ENCODE measurements at places on chromosomes 3 and 15.

DNA sequence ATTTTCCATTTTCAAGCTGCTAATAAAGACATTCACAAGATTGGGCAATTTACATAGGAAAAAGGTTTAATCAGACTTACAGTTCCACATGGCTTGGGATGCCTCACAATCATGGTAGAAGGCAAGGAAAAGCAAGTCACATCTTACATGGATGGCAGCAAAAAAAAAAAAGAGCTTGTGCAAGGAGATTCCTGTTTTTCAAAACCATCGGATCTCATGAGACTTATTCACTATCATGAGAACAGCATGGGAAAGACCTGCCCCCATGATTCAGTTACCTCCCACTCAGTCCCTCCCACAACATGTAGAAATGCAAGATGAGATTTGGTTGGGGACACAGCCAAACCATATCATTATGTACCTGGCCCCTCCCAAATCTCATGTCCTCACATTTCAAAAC lies 202.0 kb downstream of the FNDC3B start:
- no peak for DNase-seq

DNA sequence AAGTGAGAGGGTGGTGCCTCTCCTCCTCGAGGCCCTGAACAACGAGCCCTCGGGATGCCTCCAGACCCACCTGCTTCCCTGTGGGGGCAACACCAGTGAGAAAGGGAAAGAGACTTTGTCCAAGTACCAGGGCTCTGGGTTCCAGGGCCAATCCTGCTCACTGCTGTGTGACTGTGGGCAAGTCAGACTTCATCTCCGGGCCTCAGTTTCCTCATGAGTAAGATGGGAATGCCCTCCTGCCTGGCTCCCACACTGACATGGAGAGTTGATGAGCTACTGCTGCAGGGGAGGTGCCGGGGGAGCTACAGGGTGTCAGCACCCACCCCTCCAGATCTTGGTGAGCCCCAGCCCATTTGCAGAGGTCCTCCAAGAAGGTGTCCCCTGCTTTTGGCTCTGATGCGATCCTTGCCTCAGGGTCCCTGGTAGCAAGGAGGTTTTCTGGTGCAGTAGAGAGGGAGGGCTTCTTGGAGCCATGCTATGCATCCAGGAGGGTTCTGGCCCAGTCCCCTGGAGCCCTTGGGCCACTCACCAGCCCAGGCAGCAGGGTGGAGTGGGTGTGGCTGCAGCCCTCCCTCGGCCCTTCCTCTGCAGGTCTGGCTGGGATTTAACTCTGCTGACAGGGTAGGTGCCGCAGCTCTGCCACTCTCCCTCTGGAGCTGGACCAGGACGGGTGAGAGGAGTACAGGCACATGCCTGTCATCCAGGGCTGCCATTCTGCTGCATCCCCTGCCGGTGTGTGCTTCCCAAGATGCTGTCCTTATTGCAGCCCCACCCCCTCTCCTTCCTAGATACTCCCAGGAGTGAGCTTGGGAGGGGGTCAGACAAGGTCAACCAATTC lies 26.9 kb downstream of the LOXL1 start:
- no peak for DNase-seq

- DNase-seq, result no peak
Measured at GRCh38 chr15:81887912-81888311, 157.9 kb downstream of the MEX3B start.

DNA sequence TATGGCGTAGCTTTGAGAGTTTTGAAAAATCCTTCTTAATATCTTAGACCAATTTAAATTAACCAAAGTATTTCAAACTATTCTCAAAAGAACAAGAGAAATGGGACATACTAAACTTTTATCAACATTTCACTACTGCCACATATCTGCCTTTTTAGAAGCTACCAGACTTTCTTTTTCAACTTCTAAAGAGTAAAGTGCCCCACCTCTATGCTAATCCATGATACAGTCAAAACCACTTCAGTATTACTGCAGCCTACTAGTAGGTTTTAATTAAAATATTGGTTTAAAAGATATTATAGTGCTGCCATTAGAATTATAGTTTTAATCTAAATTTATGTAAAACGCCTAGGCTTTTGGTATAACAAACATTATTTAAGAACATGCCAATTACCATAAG lies 15.1 kb downstream of the HERC1 start:
- no peak for DNase-seq

DNA sequence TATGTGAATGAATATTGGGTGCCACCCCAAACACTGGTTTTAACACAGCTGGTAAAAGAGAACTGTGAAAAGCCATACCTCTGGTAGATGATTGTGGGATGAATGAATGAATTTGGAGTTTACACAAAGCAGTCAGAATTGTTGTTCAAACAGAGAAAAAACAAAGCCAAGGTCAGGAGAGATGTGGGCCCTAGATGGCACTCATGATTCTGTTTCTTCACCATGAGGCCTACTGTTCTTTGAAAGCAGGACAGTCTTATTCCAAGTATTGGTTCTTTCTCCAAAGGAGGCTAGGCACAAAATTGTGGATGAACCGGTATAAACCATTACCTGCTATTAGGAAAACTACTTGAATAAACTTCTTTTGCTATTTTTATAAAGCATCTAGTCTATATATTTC lies 97.6 kb downstream of the SAMMSON start:
- no peak for DNase-seq

All from effector CD8-positive, alpha-beta T cell (primary cell).